NCI-H2081 treated with DMSO at 0.1 percent for 48 hours (cell line): ENCODE measurements at places on chromosomes 13 and 19.

- DNase-seq = no peak
Measured at GRCh38 chr13:33543631-33544265, 258.2 kb upstream of the STARD13 start.

DNA sequence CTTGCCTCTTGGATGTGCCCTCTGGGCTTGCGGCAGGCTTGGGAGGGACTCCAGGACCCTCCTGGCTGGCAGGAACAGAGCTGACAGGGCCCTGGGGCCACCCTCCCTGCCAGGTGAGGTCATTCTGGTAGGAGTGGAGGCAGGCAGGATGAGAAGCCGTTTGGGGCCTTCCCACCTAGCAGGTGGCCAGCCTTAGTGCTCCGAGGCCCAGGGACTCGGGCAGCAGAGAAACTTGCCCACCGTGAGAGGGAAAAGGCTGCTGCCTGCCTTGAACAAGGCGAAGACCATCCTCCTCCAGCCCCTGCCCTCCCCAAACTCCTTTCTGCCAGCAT is 8.5 kb downstream of the RFX1 start:
- DNase-seq = no peak

GRCh38 chr13:30314069-30314468 is 6.7 kb upstream of the KATNAL1 start:
- DNase-seq = no peak

- DNase-seq = no peak
Measured at GRCh38 chr19:19477705-19478383, 37.5 kb downstream of the TSSK6 start.

DNA sequence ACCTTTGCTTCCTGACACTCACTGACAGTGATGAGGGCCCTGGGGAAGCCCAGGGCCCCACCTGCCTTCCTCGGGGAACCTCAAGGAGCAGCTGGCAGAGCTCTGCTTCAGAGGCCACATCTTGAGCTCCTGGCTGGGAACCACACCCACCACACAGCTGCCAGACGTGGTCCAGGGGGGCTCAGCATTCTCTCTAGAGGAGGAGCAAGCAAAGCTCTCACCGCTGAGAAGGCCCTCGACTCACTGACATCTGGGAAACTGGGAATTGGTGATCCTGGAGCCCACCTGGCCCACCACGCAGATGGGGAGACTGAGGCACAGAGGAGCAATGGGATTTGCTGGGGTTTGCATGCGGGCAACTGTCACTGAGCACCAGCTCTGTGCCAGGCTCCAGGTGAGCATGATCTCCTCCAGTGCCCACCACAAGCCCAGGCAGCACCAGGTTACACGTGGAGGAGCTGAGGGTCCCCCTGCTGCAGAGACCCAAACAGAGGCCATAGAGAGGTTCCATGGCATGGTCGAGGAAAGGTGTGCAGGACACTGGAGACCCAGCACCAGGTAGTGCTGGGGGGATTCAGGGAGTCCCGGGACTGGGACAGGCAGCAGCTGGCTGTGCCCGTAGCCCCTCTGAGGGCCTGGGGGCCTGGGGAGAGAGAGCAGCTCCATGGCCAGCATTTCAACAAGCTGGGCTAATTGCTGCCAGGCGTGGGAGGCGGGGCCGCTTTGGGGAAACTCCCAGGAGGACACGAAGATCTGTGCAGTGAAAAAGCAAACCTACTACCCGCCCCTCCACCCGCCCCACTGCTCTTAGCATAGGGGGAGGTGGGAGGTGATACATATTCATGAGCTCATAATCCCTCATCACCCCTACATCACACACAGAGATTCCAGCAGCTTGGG is 33.4 kb downstream of the PEPD start:
- DNase-seq = no peak

GRCh38 chr13:75186379-75186778 is 295.6 kb downstream of the TBC1D4 start:
- DNase-seq = no peak

DNA sequence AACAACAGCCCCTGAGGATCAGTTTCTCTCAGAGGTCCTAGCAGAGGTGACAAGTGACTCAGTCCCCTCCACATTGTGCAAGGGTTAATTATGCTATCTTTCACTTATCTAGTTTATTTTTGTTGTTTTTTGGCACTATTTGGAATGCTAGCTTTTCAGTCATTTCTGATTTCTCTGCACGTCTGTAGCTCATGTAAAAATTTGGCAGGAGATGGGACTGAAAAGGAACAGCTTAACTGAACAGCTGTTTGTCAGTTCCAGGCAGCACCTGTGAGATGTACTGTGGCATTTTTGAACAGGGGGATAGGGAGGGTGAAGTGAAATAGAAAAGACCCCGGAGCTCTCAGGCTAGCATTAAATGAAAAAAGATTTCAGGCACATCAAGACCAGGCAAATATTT is 313.5 kb downstream of the SUCLA2 start:
- no peak for DNase-seq

DNA sequence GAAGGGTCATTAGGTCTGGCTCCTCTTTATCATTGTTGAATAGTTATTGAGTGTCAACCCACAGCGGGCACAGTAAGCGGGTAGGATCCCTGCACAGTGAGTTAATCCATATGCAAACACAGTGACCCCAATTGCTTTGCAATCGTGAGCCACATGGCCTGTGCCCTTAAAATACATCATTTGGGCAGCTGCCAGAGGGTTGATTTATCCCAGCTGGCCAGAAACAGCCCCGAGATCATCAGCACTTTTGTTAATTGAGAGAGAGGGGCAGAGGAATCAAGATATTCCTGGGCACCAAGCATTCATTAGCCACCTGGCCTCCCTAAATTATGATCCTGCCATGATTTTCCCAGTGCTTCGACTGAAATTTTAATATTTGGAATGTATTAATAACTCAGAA is 9.8 kb upstream of the CNMD start:
- no peak for DNase-seq

- no peak for DNase-seq
Measured at GRCh38 chr13:50550151-50550550, 293.3 kb downstream of the DLEU7 start.

- no peak for DNase-seq
Measured at GRCh38 chr13:97225533-97225932, 3.4 kb downstream of the MBNL2 start.

DNA sequence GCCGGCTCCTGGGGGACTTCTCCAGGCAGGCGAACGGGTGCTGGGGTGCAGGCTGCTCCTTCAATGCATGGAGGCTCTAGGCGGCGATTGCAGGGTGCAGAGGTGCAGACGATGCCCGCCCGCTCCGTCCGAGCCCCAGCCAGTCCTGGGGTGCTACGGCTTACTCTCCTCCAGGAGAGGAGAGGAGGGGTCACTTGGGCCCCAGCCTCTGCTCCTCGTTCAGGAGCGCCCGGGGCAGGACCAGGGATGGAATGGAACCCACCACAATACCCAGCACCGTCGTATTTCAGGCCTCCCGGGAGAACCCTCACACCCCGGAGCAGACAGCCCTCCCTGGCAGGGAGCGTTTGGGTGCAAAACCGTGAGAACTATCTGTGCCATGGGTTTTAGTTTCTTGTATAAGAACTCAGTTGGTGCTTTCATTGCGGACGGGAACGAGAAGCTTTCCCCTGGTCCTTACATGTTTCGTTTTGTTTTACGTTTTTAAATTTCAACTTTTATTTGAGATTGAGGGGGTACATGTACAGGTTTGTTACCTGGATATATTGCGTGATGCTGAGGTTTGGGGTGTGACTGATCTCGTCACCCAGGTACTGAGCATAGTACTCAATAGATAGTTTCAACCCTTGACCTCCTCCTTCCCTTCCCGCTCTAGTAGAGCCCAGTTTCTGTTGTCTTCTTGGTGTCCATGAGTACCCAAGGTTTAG is 46.8 kb downstream of the ARHGEF18 start:
- DNase-seq = no peak

DNA sequence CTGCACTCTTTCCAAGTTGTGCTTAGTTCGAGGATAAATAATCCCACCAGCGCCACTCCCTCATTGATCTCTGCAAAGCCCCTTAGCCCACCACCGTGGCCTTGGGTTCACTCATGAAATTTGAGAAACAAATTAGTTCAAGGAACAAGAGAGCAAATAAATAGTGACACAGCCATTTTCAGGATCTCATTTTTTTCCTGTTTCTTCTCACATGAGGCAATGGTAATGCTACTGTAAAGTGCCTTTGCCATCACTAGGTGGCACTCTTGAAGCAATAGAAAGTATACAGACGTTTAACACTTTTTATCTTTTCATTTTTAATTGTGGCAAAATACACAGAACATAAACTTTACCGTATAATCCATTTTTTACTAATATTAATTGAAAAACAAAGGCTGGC is 76.8 kb upstream of the ZNF835 start:
- DNase-seq = no peak

- DNase-seq = no peak
Measured at GRCh38 chr13:74978591-74978990, 503.4 kb downstream of the TBC1D4 start.

- DNase-seq = no peak
Measured at GRCh38 chr19:29117926-29118325, 95.0 kb downstream of the UQCRFS1 start.

- DNase-seq = no peak
Measured at GRCh38 chr13:26853323-26853722, 92.7 kb upstream of the GPR12 start.

- DNase-seq = no peak
Measured at GRCh38 chr13:112259511-112259910, 116.6 kb upstream of the SPACA7 start.

GRCh38 chr13:50928659-50929462 is 19.3 kb downstream of the RNASEH2B start:
- DNase-seq = no peak

DNA sequence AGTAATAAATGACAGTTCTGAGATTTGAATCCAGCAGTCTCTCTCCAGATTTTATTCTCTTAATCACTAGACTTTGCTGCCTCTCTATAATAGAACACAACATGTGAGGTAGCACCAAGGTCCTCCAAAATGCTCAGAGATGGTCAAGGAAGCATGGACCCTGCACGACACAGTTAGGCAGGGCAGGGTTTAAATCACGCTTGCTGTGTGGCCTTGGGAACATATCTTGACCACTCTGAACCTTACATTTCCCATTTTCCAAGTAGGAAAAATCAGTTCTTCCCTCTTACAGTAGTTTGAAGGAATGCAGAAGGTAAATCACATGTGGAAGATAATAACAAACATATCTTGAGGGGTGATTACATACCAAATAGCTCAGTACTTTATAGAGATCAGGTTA is 6.3 kb downstream of the SYT3 start:
- no peak for DNase-seq

- DNase-seq = no peak
Measured at GRCh38 chr13:97600458-97601075, 166.6 kb downstream of the RAP2A start.

- DNase-seq = no peak
Measured at GRCh38 chr19:55813906-55814305, 17.9 kb downstream of the NLRP11 start.

GRCh38 chr13:110152351-110152750 is 154.6 kb downstream of the COL4A1 start:
- DNase-seq = no peak

DNA sequence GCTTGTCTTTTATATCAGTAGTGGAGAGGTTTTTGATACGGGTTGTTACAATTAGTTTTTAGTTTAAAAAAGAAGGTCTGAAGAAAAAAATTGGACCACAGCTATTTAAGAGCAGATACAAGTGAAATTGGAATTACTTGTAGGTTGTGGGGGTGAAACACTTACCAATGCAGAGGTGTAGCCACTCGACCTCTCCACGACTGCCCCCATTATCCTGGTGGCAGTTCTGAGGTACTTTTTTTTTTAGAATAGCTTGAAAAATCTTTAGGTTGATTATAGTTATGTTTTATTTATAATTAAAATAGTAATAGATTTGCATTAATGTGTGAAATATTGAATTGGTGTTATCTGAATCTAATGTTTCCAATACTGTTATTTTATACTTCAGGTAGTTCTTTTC is 60.7 kb downstream of the PAN3 start:
- no peak for DNase-seq

DNA sequence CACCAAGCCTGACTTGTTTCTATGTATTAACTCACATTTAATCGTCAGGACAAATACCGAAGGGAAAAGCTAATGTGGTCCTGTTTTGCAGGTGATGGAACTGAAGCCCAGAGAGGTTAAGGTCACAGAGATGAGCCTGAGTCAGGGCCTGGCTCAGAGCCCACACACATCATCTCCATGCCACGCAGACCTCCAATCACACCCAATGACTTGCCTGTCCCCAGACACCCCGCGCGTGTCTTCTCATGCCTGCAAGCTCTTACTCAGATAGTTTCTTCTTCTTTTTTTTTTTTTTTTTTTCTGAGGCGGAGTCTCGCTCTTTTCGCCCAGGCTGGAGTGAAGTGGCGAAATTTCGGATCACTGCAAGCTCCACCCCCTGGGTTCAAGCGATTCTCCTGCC is 16.4 kb downstream of the SIX5 start:
- DNase-seq = no peak

DNA sequence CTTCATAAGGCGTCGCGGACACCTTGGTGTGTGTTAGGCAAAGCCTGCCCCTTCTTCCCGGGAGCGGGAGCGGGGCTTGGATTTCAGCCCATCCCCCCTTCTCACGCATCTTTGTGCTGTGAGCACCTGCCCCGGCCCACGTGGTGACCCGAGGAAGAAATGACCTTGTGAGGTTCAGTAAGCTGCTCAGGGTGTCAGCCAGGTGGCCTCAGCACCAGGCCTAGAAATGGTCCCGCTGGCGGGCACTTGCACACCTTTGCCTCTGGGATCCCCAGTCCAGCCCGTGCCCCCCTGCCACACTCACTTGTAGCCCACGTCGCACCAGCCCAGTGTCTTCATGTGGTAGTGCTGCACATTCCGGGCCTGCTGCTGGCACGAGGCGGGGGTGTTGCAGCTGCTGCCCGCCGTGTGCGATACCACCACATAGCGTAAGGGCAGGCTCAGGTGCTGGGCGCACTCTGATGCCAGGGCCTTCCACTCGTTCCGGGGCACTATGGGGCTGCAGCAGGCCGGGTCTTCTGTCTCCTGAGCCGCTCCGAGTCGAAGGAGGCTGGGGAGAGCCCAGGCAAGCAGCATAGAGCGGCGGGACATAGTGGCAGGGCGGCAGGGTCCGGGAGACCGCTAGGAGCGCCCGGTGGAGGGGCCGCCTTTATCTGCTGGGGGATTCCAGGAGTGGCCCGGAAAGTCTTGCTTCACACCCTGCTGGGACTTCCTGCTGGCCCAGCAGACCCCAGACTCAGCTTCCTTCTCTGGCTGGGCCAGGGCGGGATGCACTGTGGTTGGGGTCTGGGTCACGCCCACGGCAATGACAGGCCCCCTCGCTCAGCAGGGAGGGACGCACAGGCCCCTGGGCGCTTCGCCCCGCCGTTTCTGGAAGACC is at the start of gene PGLYRP1:
Gene PGLYRP1, minus strand, starts transcription at position 623 of the 880 bp plus-strand sequence. Its CDS starts 32 bp downstream, at position 591.
- no peak for DNase-seq

GRCh38 chr19:7637374-7638256 is 705 bp downstream of the STXBP2 start:
- DNase-seq = no peak

DNA sequence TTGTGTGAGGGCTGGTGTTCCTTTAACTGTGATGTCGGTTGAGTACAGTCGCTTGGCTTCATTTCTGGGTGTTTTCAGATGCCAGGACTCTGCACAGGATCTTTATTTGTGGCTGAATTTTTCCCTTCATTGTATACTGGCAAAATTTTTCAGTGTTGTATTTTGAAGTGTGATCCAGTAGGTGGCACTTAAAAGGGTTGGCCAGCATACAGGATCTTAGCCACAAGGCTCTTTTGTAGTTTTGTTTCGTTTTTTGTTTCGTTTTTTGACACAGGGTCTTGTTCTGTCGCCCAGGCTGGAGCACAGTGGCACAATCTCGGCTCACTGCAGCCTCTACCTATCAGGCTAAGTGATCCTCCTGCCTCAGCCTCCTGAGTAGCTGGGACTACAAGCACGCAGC is 8.7 kb downstream of the FCAR start:
- DNase-seq = no peak

GRCh38 chr19:28430214-28430613 is 782.7 kb downstream of the UQCRFS1 start:
- no peak for DNase-seq
